Small intestine (tissue), 16 donors: ENCODE measurements at places on chromosomes 2 and 18.

DNA sequence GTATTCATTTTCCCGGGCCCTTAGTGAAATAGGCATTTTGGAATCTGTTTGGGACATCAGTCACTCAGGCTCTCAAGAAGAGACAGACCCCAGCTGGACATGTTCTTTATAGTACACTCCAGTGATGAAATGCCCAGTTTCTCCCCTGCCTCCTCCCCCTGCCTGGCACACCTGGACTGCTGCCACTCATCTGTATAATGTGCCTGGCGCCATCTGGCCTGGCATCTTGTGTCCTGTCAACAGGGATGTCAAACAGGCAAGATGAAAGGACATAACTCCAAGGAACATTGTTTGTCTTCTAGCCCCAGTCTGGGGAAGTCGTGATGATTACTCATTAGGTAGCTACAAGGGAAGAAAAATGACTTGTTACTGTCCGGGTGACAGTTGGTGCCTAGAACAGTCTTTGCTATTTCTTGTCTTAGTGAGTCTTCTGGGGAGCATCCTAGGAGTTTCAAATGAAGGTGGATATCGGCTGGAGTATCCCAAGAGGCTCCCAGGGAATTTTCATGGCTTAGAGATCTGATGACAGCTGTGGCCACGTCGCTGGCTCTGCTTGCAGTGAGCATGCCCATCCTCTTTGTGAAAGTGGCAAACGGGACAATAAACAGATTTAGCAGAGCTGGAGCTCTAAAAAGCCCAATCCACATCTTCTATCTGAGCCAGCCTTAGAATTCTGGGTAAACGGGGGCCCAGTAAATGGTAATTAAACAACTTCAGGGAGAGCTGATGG is 153.6 kb downstream of the ALK start:
- no peak for DNase-seq

GRCh38 chr2:140200764-140201163 is 1420.6 kb upstream of the NXPH2 start:
- no peak for DNase-seq

DNA sequence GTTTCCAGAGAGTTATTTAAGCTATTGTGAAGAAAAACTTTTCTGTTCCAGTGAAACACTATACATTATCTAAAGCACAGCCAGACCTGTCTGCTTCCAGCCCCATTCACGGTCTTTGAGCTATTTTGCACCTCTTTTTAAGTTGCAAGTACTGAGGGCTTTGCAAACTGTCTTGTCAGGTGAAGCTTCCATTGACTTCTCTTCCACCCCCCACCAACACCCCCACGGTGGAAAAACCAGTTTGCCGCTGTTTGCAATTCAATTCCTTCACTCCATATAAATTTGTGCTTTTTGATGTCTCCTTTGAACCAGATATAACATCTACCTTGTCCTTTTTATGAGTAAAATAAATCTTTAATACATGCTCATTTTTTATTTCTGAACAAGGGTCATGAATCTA is 15.7 kb downstream of the B3GNT7 start:
- DNase-seq = peak; percentile 42

DNA sequence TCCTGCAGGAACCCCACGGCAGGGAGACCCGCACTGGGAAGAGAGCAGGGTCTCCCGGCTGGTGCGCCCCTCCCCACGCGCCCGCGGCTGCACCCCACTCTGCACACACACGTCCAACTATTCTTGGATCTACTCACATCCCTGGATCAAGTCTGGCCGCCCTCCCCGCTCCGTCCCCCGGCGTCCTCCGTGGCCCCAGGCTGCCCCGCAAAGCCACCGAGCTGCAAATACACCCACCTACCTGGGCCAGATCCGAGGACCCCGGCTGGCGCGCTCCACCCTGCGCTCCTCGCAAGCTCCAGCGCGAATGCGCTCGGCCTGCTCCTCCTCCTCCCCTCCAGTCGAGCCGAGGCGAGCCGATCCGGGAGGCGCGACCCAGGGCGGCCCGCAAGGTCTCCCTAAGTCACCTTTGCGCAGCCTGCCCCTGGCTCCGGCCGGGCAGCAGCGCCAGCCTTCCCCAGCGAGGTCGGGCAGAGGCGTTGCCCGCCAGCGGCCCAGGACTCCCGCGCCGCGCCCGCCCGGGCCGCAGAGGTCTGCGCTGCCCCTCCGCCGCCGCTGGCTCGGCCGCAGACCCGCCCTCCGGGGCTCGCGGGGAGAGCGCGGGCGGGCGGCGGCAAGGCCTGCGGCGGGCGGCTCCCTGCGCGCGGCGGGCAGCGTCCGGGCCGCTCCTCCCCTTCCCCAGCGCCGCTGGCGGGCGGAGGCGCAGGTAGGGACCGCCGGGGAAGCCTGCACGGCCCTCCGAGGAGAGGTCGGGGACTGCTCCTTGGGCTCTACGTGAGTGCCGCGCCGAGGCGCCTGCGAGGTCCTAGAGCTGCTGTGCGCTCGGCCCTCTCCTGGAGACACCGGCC is 126.0 kb downstream of the OSBPL1A start:
- peak; percentile 93 for DNase-seq

- peak; percentile 58 for DNase-seq
Measured at GRCh38 chr2:149155196-149155969, 116.9 kb downstream of the LYPD6B start.

DNA sequence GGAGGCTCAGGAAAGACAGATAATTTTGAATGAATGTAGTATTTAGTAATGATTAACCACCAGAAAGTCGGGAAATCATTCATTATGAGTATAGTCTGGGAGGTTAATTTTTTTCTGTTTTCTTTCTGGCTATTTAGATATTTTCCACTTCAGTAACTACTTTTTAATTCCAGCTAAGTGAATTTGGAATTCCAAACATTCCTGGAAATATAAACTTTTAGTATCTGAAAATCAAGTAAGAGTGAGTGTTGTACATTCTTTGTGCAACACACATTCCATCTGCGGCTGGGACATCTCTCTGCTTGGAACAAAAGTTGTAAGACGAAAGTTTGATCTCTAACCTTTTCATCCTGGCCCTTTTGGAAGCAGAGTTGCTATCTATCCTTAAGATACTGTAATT is 275.7 kb upstream of the SPRED2 start:
- no peak for DNase-seq

DNA sequence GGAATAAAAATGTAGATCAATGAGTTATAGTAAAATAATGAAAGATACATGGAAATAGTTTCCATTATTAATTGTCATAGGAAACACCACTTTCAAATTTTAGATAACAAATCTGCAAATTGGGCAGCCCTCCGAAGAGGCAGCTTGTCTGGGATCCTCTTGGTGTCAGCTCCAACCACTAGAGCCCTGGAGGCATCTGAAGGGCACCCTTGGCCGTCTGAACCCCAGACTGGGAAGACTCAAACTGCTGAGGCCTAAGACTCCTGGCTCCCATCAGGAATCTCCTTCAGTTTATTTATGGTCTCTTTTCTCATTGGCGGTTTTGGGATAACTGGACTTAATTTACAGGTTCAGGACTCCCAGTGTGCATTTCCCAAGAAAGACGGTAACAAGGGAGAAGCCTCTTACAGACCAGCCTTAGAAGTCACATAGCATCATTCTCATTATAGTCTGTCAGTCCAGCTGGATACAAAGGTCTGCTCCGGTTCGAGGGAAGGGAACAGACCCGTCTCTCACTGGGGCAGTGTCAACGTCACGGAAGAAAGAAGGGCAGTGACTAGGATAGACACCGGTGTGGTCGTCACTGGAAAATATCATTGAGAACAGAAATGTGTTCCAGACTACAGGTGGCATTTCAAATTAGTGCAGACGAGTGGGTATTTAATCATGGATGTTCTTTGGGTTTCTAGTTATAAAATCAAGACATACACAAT is 390.7 kb upstream of the NETO1 start:
- no peak for DNase-seq

DNA sequence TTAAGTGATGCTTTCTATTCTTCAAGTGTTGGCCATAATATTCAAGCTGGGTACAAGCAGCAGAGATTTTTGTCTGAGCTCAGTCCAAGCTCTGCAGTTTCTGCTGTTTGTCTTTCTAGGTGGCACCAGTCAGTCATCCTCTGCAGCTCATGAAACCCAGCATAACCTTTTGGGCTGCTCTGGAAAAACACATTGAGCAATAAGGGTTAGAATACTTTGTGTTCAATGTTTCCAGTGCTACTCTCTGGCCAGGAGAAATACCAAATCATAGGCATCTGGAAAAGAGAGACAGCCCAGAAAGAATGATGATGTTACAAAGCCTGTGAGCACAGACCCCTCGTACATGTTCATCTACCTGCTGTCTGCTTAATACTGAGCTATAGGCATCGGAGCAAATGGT is 19.5 kb upstream of the WIPF1 start:
- no peak for DNase-seq

- no peak for DNase-seq
Measured at GRCh38 chr2:149104221-149104620, 65.7 kb downstream of the LYPD6B start.

- DNase-seq = no peak
Measured at GRCh38 chr2:126739141-126739540, 83.2 kb downstream of the GYPC start.

GRCh38 chr2:98749066-98749450 is 18.1 kb upstream of the MGAT4A start:
- no peak for DNase-seq

DNA sequence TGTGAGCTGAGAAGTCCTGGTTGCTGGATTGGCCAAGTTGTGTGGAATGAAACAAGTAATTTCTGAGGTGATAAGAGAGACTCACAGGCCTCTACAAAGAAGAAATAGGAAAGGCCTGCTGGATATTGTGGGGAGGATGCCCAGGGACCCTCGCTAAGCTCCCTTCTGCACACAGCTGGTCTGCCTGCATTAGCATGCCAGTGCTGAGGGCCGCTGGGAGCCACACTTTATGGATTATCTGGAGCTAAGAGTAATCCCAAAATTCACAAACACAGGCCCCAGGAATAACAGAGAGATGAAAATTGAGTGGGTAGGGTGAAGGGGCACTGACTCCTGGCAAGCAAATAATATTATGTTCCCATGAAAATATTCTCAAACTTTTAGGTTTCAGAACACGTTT is 114.9 kb upstream of the SIX3 start:
- no peak for DNase-seq

- DNase-seq = no peak
Measured at GRCh38 chr2:25697559-25698341, 24.4 kb upstream of the DTNB start.

DNA sequence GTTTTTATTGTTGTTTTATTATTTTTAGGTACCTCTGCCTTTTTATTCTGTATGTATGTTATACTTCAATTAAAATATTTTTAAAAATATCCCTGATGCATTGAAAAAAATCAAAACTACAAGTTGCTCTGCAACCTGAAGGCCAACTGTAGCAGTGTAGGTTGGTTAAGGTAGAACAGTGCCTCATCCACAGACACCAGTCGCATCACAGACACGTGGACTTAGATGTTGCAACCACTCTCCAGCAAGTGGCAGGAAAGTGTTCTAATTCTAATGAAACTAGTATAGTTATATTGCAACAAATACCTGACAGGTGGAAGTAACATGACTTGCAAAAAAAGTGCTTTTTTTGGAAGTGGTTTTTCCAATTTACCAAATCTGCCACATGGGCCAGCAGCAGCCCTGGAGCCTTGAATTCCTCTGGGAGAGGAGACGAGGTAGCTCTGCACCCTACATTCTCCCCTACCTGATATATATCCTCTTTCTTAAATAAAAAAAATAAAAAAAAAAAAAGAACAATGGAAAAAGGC is 28.4 kb upstream of the SLC3A1 start:
- DNase-seq = no peak

DNA sequence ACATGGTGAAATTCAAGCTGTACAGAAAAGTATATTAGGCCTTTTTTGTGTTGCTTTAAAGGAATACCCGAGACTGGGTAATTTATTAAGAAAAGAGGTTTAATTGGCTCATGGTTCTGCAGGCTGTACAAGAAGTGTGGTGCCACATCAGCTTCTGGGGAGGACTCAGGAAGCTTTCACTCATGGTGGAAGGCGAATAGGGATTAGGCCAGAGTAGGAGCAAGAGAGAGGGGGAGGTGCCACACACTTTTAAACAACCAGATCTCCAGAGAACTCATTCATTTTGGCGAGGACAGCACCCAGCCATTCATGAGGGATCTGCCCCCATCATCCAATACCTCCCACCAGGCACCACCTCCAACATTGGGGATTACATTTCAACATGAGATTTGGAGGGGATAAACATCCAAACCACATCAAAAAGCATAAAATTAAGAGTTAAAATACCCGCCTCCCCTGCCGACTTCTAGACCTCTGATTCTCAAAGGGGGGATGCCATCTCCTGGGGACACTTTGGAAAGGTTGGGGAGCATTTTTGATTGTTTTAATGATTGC is 15.1 kb upstream of the LIPG start:
- no peak for DNase-seq

DNA sequence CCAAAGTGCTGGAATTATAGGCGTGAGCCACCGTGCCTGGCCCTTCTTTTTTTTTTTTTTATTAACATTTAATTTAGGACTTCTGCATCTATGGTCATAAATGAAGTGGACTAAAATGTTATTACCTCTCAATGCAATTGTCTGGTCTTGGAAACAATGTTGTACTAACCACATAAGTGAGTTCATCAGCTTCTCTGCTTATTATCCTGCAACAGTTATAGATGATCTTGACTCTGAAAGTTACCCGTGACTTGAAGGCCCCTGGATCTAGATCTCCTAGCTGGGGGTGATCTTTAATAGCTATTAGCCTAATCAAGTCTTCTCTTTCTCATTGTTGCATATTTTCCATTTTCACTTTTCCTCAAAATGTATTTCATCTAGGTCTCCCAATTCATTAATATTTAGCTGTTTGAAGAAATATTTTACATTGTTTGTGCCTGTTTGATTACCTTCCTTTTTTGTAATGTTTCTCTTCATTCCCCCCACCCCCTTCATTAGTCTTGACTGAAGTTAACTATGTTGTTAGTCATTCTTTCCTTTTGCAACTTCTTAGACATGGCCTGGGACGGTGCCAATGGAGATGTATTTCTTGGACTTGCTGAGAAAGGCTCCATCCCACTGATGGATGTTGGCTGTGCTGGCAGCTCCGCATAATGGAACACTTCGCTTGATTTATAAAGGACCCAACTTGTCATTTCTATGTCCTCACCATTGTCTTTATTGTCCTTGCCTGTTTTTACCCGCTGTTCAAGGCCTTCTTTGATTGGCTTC is 141.6 kb upstream of the RIOK3 start:
- no peak for DNase-seq

DNA sequence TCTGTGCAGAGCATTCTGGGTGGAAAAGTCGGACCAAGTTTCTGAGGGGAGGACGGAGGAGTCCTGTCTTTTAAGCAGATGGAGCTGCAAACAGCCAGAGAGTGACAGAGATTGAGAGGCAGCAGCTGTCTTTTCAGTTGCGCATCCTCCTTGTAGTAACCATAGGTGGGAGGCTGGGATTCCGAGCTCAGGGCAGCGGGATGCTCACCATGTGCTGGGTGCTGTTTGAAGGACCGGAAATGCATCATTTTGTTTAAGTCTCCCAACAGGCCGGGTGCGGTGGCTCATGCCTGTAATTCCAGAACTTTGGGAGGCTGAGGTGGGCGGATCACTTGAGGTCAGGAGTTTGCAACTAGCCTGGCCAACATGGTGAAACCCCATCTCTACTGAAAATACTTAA is 93.4 kb downstream of the AGAP1 start:
- DNase-seq = no peak

GRCh38 chr2:225337183-225337582 is 62.3 kb upstream of the NYAP2 start:
- DNase-seq = no peak

- DNase-seq = no peak
Measured at GRCh38 chr18:79299272-79299671, 96.5 kb upstream of the NFATC1 start.

- no peak for DNase-seq
Measured at GRCh38 chr2:36420569-36421181, 65.1 kb downstream of the CRIM1 start.
